ENCODE measurements at places on chromosomes 16 and 17. TPM values are rescaled to one million over a fixed set of nuclear protein-coding genes. Genes with fewer than 3 reads are reported as not detected.

PRR15L gene
- not detected for total RNA-seq

CNTNAP1 gene
- 0.25 TPM for total RNA-seq

SPIRE2 gene
- total RNA-seq, result 0.27 TPM

GRCh38 chr16:35744084-35744483, 2284.7 kb downstream of the TP53TG3F start:
- no peak overlapping the region for H3K4me3 ChIP-seq
- H3K27ac ChIP-seq, result no peak overlapping the region

- peaks cover 23% of the 10 kb centered on the region for H3K4me1 ChIP-seq
- no peak overlapping the region for H3K4me3 ChIP-seq
- peaks cover 44% of the 10 kb centered on the region for H3K36me3 ChIP-seq
- H3K27ac ChIP-seq, result peak overlapping the region; percentile 35
Observed at GRCh38 chr16:30421010-30421409, 8.8 kb downstream of the DCTPP1 start.

All from activated CD8-positive, alpha-beta T cell treated with anti-CD3 and anti-CD28 coated beads for 36 hours (primary cell).